Neural crest cell (in vitro differentiated cells): ENCODE measurements at places on chromosomes 5 and 9. TPM values are rescaled to one million over a fixed set of nuclear protein-coding genes. Genes with fewer than 3 reads are reported as not detected.

- peaks cover 10% of the 10 kb centered on the region for H3K36me3 ChIP-seq
- no peaks in the 10 kb centered on the region for H3K27me3 ChIP-seq
- no peaks in the 10 kb centered on the region for H3K4me1 ChIP-seq
- DNase-seq: no peak
Observed at GRCh38 chr9:71985297-71985911, 74.0 kb downstream of the C9orf85 start.

- no peak for DNase-seq
- H3K4me3 ChIP-seq: no peak overlapping the region
- H3K36me3 ChIP-seq: no peaks in the 10 kb centered on the region
Observed at GRCh38 chr9:109745335-109746283, 34.4 kb upstream of the PALM2AKAP2 start.

- peaks cover 28% of the 10 kb centered on the region for H3K4me1 ChIP-seq
- no peak for DNase-seq
- no peak overlapping the region for H3K4me3 ChIP-seq
- no peak overlapping the region for H3K27ac ChIP-seq
- no peaks in the 10 kb centered on the region for H3K36me3 ChIP-seq
- peaks cover 64% of the 10 kb centered on the region for H3K27me3 ChIP-seq
Observed at GRCh38 chr9:115625954-115626353, 508.0 kb upstream of the TNC start.

DNA sequence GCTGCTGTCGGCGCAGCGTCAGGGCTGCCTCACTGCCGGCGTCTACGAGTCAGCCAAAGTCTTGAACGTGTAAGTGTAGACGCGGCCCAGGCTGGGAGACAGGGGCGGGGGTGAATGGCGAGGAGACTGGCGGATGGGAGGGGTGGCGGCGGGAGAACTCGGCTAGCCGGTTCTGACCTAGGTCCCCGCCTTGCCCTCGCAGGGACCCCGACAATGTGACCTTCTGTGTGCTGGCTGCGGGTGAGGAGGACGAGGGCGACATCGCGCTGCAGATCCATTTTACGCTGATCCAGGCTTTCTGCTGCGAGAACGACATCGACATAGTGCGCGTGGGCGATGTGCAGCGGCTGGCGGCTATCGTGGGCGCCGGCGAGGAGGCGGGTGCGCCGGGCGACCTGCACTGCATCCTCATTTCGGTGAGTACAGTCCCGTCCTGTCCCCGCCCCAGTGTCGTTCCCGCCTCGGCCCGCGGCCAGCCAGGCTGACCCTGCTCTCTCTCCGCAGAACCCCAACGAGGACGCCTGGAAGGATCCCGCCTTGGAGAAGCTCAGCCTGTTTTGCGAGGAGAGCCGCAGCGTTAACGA is 745 bp downstream of the GADD45G start:
- H3K36me3 ChIP-seq: no peaks in the 10 kb centered on the region
- H3K27me3 ChIP-seq: peaks cover 89% of the 10 kb centered on the region
- peak; percentile 30 for DNase-seq
- H3K4me3 ChIP-seq: peak overlapping the region; percentile 93
- no peak overlapping the region for H3K27ac ChIP-seq

GRCh38 chr5:74578356-74579044 is 62.0 kb downstream of the ENC1 start:
- H3K27ac ChIP-seq: no peak overlapping the region
- no peaks in the 10 kb centered on the region for H3K36me3 ChIP-seq
- DNase-seq: no peak

DNA sequence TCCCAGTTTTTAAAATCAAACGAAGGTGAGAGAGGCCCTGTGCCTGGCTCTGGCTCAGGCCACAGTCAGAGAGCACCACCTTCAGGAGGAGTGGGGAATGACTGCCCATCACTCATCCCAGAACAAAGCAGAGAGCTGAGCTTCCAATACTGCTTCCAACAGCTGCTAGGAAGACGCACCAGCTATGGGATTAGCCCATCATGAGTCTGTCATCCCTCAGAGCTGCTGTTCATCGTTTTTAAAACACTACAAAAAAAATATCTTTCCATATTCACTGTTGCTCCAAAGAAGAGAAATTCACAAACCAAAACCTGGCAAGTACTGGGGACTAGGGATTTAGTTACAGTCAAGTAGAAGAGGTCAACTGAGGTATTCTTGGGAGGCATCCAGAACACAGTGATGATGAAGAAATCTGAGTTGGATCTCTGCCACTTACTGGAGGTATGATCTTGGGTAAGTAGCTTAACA is 102.4 kb downstream of the CDK5RAP2 start:
- H3K36me3 ChIP-seq: peaks cover 11% of the 10 kb centered on the region
- H3K4me1 ChIP-seq: peaks cover 11% of the 10 kb centered on the region
- H3K4me3 ChIP-seq: no peak overlapping the region
- peak overlapping the region; percentile 22 for H3K27ac ChIP-seq
- peak; percentile 53 for DNase-seq

GRCh38 chr5:98839469-98840383 is 66.3 kb downstream of the RGMB start:
- no peak overlapping the region for H3K4me3 ChIP-seq
- peaks cover 2% of the 10 kb centered on the region for H3K36me3 ChIP-seq
- no peak overlapping the region for H3K27ac ChIP-seq
- DNase-seq: no peak

Gene OTP
- total RNA-seq: 2.1 and 3.1 TPM in 2 replicates

GRCh38 chr5:74468421-74468820 is 172.1 kb downstream of the ENC1 start:
- H3K27me3 ChIP-seq: no peaks in the 10 kb centered on the region
- no peak overlapping the region for H3K4me3 ChIP-seq
- no peaks in the 10 kb centered on the region for H3K36me3 ChIP-seq
